ENCODE measurements at places on chromosomes 16 and 17.

DNA sequence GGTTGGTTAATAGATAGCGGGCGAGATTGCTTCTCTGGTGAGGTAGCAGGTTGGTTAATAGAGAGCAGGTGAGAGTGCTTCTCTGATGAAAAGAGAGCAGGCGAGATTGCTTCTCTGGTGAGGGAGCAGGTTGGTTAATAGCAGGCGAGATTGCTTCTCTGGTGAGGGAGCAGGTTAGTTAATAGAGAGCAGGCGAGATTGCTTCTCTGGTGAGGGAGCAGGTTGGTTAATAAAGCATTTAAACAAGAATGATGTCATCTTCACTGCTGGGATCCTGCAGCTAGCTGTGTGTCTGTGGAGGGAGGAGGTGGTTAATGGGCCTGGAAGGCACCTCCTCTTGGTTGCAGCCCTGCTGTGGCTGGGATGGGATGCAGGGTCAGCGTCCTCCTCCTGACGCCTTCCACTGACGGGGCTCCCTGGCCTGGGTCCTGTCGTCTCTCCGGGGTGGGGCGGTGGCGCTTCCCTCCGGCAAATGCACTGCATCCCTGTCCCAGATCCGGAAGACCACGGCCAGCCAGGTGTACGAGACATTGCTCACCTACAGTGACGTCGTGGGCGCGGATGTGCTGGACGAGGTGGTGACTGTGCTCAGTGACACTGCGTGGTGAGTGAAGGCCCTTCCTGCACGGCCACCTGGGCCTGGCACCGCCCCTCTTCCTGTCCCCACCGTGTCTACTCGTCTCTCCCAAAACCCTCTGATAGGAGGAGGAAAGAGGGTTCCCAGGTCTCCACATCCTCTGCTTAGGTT is 99.2 kb upstream of the ZNF750 start:
- DNase-seq: no peak

DNA sequence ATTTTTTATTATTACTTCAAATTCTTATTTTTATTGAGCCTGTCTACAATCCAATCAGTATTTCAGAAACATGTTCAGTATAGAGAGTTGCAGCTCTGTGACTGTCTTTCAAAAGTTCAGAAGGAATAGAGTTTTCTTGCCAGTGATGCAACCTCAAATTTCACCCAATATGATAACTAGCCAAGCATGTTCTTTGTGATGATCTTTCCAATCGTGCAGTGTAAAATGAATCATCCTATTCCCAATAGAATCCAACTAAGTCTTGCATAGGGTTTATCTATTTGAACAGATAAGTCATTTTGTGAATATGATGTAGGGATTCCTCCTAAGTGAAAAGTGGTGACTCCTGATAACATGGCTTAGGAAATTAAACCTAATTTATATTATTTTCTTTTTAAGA is 937.8 kb downstream of the KCNJ2 start:
- DNase-seq: no peak

- DNase-seq: no peak
Measured at GRCh38 chr17:2649191-2649590, 55.7 kb downstream of the PAFAH1B1 start.

- no peak for DNase-seq
Measured at GRCh38 chr17:43309505-43310332, 75.9 kb upstream of the RNU2-1 start.

GRCh38 chr16:70298988-70299938 is at the start of gene DDX19B:
TSS of gene DDX19B (plus strand) at chr16:70299186. CDS start at chr16:70299298, 112 bp downstream.
- peak; percentile 84 for DNase-seq

Data from GM13976 (cell line).